ENCODE measurements at places on chromosomes 2 and 18.

GRCh38 chr2:40218679-40219078, 233.2 kb downstream of the SLC8A1 start:
- no peak for DNase-seq

DNA sequence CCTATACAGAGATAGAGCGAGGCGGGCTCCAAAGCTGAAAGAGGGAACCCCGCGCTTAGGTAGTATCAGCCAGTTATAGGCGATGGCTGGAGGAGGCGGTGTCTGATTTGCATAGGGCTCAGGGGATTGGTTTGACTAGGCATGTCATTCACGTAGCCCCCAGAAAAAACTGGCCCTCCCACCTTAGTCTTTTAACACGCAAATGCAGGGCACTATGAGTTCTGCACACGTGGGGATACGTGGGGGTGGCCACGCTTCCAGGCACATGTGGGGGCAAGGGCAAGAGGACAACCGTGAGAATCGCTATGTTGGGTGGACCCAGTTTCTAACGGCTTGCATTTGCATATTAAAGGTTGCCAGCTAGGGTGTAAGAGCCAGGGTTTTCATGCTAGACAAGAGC, 56.7 kb upstream of the MSTN start:
- no peak for DNase-seq

GRCh38 chr2:65343386-65343785, 89.0 kb downstream of the SPRED2 start:
- no peak for DNase-seq

DNA sequence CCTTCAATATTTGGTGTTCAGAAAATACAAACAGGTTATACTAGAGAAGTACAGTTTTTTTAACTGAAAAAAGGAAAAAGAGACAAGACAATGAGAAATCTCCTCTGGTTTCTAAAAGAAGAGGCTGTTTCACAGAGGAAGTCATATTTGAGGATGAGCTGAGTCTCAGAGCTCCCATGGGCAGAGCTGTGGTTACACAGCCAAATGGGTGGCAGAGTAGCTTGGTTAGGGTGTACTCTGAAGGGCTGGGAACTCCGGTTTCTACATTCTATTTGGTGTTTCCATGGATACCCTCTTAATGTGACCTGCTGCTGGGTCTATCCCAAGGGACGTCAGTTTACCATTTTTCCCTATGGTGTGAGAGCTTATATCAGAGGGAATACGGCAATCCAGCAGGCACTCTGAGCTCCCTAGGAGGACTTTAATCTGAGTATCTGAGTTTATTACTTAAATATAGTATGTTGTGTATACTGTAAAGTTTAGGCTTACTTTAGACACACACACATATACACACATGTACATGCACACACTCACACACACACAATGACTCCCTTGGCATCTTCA, 74.2 kb downstream of the CYRIA start:
- DNase-seq = no peak

DNA sequence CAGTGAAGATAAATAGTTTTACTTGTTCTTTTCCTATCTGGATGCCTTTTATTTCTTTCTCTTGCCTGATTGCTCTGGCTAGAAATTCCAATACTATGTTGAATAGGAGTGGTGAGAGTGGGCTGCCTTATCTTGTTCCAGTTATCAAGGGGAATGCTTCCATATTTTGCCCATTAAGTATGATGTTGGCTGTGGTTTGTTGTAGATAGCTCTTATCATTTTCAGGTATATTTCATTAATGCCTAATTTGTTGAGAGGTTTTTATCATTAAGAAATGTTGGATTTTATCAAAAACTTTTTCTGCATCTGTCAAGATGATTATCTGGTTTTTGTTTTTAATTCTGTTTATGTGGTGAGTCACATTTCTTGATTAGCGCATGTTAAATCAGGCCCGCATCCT, 655.8 kb downstream of the NUP35 start:
- DNase-seq = no peak

GRCh38 chr18:23033056-23033455, 99.9 kb downstream of the RBBP8 start:
- DNase-seq = no peak

- no peak for DNase-seq
Measured at GRCh38 chr2:72057308-72057707, 90.4 kb downstream of the CYP26B1 start.

DNA sequence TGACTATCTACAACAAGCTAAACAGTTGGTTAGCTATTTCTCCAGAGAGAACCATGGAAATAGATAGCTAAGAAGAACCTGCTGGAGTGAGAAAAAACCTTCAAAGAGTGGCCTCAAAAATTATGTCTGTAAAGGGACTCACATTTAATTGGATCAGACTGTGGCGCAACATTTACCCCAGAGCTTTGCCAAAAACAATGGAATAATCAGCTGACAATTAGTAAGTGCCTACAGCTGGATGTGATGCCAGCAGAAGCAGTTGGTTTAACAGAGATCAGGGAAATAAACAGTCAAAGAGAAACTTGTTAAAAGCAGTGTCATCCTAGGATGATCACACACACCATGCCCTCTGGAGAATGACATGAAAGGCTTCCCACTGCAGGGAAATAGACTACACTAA, 310.7 kb downstream of the CLIP4 start:
- no peak for DNase-seq

- no peak for DNase-seq
Measured at GRCh38 chr2:183248866-183249567, 124.8 kb downstream of the NUP35 start.

DNA sequence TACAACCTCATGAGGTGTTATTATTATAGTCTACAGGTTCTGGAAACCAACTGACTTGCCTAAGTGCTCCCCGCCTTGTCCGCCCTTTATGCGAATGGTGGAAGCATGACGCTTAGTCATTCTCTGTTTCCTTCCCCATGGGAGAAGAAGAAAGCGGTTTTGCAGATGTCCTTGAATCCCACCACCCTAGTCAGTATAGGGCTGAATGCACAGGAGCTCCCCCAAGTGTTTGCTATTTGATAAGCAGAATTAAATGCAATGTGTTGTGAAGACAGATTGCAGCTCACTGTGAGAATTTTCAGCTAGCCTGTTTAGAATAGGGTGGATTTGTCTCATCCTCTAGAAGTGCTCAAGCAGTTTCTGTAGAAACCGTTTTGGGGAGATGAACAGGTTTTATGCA, 652.0 kb downstream of the DCC start:
- no peak for DNase-seq

DNA sequence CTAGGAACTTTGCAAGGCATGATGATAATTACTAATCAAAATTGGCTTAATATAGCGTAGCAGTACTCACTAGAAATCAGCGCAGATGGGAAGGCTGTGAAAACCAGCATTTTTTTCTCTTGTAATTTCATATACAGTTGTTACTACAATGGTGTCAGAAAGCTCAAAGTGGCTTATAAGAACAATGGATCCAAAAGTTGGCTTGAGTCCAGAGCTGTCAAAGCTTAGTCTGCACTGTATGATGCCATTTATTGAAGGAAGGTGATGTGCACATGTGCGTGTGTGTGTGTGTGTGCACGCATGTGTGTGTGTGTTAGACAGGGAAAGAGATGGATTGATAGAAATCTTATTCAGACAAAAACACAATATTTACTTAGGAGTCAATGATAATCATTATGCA, 341.3 kb downstream of the TGIF1 start:
- no peak for DNase-seq

DNA sequence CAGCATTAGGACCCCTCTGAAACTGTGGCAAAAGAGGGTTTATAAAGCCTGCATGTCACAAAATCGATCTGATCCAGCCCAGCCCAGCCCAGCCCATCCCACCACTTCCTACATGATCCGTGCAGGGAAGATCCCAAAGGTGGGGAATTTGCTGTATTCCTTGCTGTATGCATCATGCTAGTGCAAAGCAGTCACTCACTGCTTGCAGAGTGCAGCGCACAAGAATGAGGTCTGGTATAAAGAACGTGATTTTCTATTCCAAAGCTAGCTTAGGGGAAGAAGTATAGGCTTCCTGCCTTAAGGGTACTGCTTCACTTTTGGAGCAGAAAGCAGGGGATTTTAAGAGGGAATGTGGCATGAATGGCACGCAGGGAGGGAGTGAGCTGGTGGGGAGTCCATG, 18.9 kb upstream of the SERPINB11 start:
- DNase-seq = no peak

DNA sequence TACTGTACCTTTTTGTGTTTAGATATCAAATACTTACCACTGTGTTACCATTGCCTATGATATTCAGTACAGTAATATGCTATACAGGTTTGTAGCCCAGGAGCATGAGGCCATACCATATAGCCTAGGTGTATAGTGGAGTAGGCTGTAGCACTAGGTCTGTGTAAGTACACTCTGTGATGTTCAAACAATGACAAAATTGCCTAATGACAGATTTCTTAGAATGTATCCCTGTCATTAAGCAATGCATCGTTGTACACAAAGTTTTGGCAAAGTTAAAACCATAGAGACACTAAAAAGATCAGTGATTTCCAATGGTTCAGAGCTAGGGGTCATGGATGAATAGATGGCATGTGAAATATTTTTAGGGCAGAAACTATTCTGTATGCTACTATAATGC, 415.5 kb downstream of the NCKAP5 start:
- no peak for DNase-seq

GRCh38 chr18:13137670-13138419, 80.7 kb upstream of the LDLRAD4 start:
- DNase-seq = no peak

DNA sequence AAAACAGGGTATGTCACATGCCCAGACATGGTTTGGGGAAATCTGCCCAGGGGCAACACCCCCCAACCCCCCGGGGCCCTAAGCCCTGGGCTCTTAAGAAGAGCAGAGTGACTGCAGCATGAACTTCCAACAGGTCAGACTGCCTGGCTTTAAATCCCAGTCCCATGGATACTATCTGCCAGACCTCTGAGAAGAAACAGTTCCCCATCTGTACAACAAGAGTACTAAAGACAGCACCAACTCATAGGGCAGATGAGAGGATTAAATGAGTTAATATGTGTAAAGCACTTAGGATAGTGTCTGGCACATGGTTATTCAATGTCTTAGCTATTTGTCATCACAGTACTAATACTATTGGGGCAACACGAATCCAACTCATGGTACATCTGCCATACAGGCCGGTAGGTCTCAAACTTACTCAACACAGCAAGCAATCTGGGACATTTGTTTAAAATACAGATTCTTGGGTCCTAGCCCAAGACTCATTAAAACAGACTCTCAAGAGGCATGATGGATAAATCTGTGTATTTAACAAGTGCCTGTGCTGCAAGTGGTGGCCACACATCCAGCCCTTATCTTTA, 23.4 kb downstream of the CDH2 start:
- no peak for DNase-seq

DNA sequence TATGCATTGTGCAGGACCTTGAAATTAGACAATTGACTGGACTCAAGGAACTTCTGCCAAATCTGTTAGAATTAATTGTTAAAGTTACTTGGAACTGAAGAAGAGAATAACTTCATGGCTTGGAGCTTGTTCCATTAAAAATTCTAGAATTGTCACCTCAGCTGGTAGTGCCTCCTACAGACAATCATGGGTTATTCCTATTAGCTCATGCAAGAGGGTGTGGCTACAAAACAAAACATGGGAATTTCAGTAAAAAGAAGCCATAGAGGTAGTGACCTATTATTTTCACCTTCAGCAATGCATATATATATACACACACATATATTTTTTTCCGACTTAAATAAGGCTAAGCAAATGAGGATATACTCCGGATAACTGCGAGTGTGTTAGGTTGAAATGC, 181.9 kb upstream of the DTNA start:
- DNase-seq = no peak
